ENCODE measurements at places on chromosomes 7 and 10.

DNA sequence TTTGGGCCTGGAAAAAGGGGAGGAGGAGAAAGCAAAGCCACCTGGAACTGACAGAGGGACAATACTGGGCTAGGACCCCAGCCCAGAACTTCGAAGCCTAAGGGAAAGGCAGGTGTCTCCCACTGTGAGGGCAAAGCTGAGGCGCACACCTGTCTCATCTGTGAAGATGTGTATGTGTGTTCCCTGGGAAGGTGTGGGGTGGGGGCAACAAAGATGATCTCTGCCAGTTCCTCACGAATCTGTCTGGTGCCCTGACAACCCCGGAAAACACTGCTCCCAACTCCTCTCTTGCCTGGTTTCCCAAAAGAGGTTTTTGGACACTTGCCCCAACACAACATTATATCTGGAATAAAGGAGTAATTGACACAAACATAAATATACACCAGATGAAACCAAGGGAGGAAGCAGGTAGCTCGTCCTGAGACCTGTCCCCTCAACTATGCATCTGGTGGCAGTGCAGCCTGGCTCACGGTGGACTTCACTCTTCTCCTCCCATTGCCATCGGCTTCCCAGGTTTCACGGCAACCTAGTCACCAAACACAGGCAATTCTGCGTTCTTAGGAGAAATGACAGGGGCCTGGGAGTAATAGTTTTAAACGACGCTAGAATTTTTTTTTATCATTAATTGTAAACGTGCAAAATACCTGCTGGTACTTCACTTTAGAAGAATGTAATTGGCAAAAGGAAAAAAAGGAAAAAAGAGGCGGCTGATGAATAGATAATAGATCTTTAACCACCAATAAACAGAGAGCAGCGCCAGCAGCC, 1.7 kb upstream of the EMX2 start:
- DNase-seq: no peak

- DNase-seq: peak; percentile 24
Observed at GRCh38 chr7:101216860-101217387, 457 bp downstream of the PLOD3 start.

GRCh38 chr10:22754296-22754695, 39.9 kb upstream of the PIP4K2A start:
- no peak for DNase-seq

GRCh38 chr10:3924344-3924743, 139.3 kb upstream of the KLF6 start:
- peak; percentile 73 for DNase-seq
